ENCODE measurements at places on chromosomes 13 and 19.
A peak's percentile ranks its signal among the peaks of the same experiment; 100 is the strongest.

DNA sequence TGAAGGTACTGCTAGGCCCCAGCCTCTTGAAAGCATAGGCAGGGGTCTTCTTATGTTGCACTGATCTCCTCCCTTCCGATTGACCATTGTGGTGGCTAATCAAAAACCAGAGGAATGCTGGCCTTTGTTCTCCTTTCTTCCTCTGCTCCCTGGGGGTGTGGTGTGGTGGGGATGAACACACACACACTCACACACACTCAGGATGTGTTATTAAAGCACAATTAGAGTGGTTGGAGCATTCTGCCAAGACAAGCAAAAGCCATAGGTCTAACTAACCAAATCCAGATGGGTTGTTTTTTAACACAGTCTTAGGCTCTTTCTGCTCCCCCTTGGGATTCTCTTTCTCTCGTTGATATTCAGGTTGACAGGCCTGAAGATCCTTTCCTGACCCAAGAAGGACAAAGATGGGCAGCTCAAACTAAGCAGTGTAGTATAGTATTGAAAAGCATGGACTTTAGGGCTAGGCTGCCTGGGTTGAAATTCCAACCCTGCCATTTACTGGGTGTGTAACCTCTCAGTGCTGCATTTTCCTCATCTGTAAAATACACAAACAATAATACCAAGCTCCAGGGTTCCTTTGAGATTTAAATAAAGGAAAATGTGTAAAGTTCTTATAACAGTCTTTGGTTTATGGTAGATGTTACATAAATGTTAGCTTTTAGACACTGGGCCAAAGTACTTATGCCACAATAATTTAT, 25.5 kb upstream of the DGKH start:
- DNase-seq, result no peak

GRCh38 chr19:40252395-40252794, 25.9 kb upstream of the CCNP start:
- no peak for DNase-seq

DNA sequence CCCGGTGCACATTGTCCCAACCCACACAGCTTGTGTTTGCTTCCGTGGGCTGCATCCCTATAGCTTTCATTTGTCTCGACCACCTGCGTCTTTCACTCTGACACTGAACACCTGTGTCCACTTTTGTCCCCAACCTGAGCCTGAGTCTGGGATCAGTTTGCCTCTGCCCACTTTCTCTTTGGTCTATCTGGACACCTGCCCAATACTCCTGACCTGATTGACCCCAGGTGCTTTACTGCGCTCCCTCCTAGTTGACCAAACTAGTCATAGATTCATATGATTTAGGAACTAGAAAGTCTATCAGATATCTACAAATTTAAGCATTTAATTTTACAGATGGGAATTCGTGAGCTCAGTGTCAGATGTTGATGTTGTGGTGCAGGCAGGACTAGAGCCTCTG, 209.9 kb downstream of the DCT start:
- no peak for DNase-seq

GRCh38 chr13:25766576-25766975, 285.2 kb downstream of the SHISA2 start:
- no peak for DNase-seq

GRCh38 chr13:24110011-24110410, 50.5 kb upstream of the SPATA13 start:
- DNase-seq, result no peak

DNA sequence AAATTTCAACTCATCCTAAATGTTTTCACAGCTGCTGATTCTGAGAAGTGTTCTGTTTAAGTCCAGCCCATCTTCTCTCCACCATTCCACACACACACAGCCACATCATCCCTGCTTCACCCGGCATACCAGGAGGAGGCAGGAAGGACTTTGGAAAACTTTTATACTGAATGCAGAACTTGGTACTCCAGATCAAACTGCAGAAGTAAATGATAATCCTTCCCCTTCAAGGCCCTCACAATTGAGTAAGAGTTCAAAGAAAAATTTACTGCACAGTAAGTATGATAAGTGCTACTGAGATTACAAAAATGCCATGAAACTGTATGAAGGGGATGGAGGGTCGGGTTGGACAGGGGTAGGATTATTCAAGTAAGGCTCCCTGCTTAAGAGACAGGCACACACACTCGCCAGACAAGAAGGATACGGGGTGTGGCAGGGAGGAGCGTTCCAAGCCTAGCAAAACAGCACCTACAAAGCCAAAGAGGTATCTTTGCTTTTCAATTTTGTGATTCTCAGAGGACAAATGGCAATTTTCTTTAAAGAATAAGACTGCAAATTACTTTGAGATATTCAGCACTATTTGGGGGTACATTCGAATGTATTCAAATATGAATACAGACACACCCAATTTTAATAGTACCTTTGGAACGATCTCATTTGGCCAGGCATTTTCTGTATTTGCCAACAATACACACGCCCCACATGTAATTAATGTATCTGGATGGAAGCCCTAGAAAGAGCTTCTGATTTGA, 2.5 kb downstream of the USP12 start:
- no peak for DNase-seq

GRCh38 chr13:103276775-103277498, 210.7 kb upstream of the SLC10A2 start:
- DNase-seq, result no peak

- no peak for DNase-seq
These were observed 223.1 kb downstream of the MZT1 start for GRCh38 chr13:72504131-72504841.

DNA sequence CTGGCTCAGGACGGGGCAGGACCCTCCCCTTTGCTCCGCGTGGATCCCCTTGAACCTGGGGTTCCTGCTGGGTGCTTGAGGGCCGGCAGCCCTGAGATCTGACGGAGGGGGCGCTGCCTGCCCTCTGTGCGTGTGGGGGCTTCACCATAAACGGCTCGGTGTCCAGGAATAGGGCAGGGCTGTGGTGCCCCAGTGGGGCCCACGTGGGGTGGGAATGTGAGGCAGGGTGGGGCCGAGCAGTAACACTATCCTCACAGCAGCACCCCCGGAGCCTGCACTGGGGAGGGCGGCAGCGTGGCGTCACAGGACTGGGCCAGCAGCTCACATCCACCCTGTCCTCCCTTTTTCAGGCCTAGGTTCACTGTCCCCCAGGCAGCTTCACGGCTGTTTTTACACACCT, 38.0 kb downstream of the GAS6 start:
- no peak for DNase-seq

DNA sequence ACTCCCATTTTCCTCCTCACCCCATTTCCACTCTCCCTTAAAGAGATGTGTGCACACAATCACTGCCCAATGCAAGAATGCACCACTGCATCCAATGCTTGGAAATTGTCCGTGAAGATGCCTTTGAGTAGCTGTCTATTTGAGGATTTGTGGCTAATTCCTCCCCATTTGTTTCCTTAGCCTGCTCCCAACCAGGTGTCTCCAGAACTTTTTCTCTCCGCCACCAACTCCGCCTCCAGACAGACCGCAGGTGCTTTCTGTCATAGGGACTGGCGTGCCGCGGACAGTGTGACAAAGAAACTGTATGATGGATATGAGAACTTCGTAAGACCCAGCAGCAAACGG, 461 bp upstream of the TM9SF2 start:
- DNase-seq, result no peak

DNA sequence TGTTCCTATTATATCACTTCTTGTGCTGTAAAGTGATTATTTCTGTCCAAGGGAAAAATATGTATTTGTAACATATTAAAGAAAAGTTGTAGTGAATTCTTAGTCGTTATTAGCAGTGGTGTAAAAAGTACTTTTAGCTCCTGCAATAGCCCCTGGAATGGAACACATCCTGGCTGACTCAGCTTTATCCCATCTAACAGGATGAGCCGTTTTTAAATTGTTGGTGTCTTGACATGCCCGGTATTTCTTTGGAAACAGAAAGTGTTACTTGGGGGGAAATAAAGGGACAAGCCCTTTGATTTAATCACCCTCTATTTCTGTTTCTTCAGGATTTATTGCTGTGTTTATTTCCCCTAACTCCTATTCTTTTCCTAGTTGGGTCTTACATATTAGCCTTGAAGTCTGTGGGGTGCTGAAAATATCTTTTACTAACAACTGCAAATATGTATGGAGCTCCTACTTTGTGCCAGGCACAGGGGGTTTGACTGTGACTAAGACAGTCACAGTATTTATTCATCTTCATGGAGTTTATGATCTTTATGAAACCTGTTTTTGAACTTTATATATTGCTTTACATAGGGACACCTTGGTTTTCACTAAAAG, 17.9 kb downstream of the COG3 start:
- peak; percentile 27 for DNase-seq

- no peak for DNase-seq
These were observed 591 bp downstream of the DEDD2 start for GRCh38 chr19:42216653-42217519.

DNA sequence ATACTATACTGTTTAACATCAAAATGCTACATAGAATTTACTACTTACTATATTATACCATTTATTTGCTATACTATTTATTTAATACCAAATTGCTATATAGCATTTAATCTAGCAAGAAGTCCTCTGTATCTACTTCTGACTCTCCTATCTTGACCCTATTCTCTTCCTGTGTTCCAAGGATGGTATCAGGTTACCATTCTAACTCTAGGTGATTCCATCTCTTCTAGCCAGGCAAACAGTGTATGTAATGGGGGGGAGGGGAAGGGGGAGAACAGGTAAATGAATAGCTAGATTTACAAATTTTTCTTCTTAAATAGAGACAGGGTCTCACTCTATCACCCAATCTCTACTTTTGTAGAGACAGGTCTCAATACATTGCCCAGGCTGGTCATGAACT, 200.3 kb downstream of the DIAPH3 start:
- no peak for DNase-seq

DNA sequence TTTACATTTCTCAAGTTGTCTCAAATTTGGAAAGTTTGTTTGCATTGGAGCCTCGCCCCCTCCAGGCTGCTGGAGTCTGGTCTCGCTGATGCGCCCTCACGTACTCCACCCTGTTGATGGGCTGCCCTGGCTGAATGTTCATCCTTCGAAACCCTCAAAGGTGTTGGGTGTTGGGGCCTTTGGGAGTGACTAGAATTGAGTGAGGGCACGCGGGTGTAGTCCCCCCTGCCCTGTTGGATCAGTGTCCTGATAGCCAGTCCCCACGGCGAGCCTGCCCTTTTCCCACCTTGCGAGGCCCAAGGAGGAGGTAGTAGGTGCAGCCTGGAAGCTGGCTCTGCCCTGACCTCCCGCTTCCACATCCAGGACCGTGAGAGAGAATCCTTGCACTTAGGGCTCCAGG, 14.8 kb downstream of the TFDP1 start:
- DNase-seq, result no peak

- no peak for DNase-seq
These were observed 28.7 kb upstream of the AMER2 start for GRCh38 chr13:25200783-25201182.

- no peak for DNase-seq
These were observed 15.3 kb downstream of the CAPN12 start for GRCh38 chr19:38728752-38729541.

DNA sequence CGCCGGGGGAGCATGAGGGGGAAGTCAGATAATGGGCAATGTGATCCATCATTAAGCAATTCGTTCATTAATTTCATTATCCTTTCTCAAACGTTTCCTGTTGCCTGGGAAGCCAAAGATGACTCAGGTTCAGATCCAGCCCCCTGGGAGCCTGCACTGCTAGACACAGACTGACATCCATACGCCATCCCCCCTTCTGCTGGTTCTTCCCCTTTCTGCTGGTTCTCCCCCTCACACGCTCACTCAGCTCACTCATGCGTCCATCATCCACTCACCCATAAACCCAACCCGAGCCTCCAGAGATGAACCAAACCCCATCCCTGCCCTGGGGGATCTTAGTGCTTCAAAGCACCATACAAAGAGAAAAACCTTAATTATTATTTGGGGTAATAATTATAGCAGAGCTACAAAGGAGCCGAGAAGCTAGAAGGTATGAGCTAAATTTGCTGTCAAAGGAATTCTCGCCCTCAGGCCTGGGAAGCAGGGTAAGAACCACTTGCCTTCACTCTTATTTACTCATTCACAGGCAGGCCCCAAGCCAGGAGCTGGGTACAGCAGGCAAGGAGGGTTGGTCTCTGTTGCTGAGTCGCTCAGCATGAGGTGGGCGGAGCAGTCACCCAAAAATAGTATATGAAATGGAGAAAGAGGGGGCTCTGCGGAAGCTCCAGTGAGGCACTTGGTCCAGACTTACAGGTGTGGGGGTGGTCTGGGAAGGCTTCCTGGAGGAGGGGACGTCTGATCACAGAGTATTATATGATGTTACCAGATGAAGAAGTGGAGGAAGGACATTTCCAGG, 7.0 kb upstream of the ZNF444 start:
- no peak for DNase-seq

DNA sequence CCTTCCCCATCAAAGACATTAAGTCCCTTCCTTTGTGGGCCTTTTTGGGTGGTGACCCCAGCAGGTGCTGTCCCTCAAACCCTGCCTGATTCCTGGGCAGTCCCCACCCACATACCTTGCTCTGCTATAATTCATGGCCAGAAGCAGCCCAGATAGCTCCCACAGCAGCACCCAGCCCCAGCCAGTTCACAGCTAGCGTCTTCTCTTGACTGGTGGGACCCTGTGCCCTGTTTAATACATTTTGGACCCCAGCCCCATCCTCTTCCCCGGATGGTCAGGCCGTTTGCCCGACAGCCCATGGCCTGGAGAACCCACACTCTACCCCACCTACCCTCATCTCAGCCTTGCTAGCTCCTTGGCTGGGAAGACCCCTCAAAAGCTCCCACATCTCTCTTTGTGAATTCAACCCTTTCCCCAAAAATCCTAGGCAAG, 2.1 kb downstream of the CCDC106 start:
- no peak for DNase-seq

GRCh38 chr13:94967183-94968039, 255.1 kb upstream of the SOX21 start:
- DNase-seq, result no peak

- no peak for DNase-seq
These were observed 1560.2 kb downstream of the EFNB2 start for GRCh38 chr13:104975272-104975671.

DNA sequence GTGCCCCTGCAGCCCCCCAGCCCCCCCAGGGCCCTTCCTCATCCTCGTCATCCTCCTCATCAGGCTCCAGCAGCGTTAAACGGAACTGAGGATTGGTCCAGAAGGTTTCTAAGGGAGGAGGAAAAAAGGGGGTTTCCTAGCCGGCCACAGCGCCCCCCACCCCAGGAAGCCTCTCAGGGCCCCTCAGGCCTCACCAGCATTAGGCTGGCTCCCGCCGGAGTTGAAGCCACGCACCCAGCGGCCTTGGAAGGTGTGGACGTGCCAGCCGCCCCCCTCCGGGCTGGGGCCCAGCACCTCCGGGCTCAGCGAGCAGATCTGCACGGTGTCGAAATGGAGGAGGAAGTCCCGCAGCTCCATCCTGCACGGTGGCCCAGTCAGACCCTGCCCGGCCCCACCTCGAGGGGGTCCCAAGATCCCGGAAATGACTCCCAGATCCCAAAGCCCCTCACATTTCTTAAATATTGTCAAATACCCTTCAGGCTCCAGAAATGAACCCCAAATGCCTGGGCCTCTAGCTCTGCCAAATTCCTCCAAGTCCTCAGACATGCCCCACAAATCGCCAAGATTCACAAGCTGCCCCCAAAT, 6.9 kb downstream of the CAPN12 start:
- DNase-seq, result no peak

- no peak for DNase-seq
These were observed 2.2 kb downstream of the BST2 start for GRCh38 chr19:17402982-17403855.
